ENCODE measurements at places on chromosomes 13 and 19. TPM values are rescaled to one million over a fixed set of nuclear protein-coding genes. Genes with fewer than 3 reads are reported as not detected.

- no peak overlapping the region for H3K27ac ChIP-seq
- peaks cover 2% of the 10 kb centered on the region for H3K36me3 ChIP-seq
- no peak overlapping the region for H3K4me3 ChIP-seq
Observed at GRCh38 chr19:51357952-51358351, 8.2 kb downstream of the ETFB start.

RCBTB1 gene
- 23.4 TPM for total RNA-seq

DNA sequence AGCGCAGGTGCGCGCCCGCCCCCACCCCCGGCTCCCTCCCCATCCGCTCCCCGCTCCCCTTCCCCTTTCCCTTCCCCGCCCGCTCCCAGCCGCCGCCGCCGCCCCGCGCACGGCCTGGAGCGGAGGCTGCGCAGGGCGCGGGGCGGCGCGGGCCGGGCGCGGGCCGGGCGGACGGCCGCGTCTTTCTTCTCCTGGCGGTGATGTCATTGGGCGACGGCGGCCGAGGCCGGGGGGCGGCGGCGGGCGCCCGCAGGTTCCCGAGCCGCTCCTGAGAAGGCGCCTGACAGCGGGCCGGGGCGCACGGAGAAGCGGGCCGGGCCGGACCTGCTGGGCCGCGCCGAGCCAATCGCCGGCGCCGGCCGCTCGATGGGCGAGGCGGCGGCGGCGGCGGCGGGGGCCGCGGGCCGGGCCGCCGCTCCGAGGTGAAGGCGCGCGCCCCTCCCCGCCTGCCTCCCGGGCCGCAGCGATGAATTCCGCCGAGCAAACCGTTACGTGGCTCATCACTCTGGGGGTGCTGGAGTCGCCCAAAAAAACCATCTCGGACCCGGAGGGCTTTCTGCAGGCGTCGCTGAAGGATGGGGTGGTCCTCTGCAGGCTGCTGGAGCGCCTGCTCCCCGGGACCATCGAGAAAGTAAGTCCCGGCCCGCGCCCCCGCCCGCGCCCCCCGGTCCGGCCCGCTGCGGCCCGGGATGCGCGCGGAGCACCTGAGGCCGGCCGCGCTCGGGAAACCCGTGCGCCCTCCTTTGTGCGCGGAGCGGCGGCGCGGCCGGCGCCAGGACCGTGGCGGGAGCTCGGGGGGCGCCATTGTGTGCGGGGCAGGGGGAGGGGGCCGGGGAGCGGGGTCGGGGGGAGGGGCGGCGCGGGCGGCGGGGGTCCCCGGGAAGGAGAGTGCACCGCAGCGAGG, at the start of gene ARHGEF7:
TSS of gene ARHGEF7 (plus strand) at position 250 of the 904 bp plus-strand sequence. CDS start at position 467, 217 bp downstream.
- H3K4me1 ChIP-seq, result peaks cover 15% of the 10 kb centered on the region
- peak within 1 kb of the TSS; percentile 89 for H3K4me3 ChIP-seq
- DNase-seq, result no peak
- H3K27me3 ChIP-seq, result peaks cover 77% of the 10 kb centered on the region

MUC16 gene
- not detected for total RNA-seq

- no peaks in the 10 kb centered on the region for H3K4me1 ChIP-seq
- no peak overlapping the region for H3K4me3 ChIP-seq
Observed at GRCh38 chr13:97505017-97505416, 71.0 kb downstream of the RAP2A start.

GRCh38 chr13:51663973-51664957, 80.0 kb downstream of the WDFY2 start:
- peaks cover 31% of the 10 kb centered on the region for H3K4me1 ChIP-seq
- H3K4me3 ChIP-seq, result no peak overlapping the region
- H3K27ac ChIP-seq, result peak overlapping the region; percentile 8
- DNase-seq, result peak; percentile 14

DNA sequence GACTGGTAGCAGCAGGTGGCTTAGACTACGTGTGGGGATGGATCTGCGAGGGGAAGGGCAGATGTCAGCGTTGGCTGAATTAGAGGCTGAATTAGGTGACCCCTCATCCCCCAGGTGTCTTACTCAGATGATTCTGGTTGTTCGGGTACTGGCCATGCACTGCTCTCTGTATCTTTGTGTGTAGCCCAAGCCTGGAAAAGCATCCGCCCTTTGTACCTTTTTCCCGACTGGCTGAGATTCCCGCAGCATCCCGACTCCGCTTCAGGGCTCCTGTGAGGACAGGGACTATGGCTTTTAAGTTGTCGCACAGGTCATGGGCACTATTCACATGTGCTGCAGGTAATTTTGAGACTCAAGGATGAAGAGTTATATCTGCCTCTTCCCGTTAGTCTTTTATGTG, 7.2 kb downstream of the TFDP1 start:
- no peak for DNase-seq
- peaks cover 6% of the 10 kb centered on the region for H3K36me3 ChIP-seq
- H3K4me3 ChIP-seq, result no peak overlapping the region
- no peaks in the 10 kb centered on the region for H3K27me3 ChIP-seq

CEACAM8 gene
- not detected for total RNA-seq

GRCh38 chr19:45659096-45659729, 8.8 kb upstream of the GIPR start:
- no peak overlapping the region for H3K27ac ChIP-seq
- no peaks in the 10 kb centered on the region for H3K36me3 ChIP-seq
- H3K27me3 ChIP-seq, result peaks cover 15% of the 10 kb centered on the region
- peaks cover 3% of the 10 kb centered on the region for H3K4me1 ChIP-seq
- no peak for DNase-seq

SLC15A1 gene
- not detected for total RNA-seq

GPR183 gene
- total RNA-seq, result 10.4 TPM

- no peaks in the 10 kb centered on the region for H3K36me3 ChIP-seq
- H3K27me3 ChIP-seq, result peaks cover 58% of the 10 kb centered on the region
- no peaks in the 10 kb centered on the region for H3K4me1 ChIP-seq
- no peak overlapping the region for H3K27ac ChIP-seq
- DNase-seq, result no peak
- H3K4me3 ChIP-seq, result no peak overlapping the region
Observed at GRCh38 chr19:29519146-29519545, 6.6 kb upstream of the VSTM2B start.

GRCh38 chr19:17487284-17488121, 17.2 kb downstream of the SLC27A1 start:
- no peaks in the 10 kb centered on the region for H3K27me3 ChIP-seq
- H3K36me3 ChIP-seq, result no peaks in the 10 kb centered on the region
- DNase-seq, result no peak
- peaks cover 69% of the 10 kb centered on the region for H3K4me1 ChIP-seq
- H3K27ac ChIP-seq, result peak overlapping the region; percentile 94

CRB3 gene
- 8.5 TPM for total RNA-seq

GZMM gene
- 55.9 TPM for total RNA-seq

NBEA gene
- 7.2 TPM for total RNA-seq

GRCh38 chr13:113413178-113413897, 40.0 kb downstream of the ADPRHL1 start:
- no peak for DNase-seq
- H3K4me3 ChIP-seq, result no peak overlapping the region
- no peak overlapping the region for H3K27ac ChIP-seq
- H3K4me1 ChIP-seq, result no peaks in the 10 kb centered on the region

- DNase-seq, result no peak
- H3K27me3 ChIP-seq, result no peaks in the 10 kb centered on the region
- no peak overlapping the region for H3K4me3 ChIP-seq
- no peak overlapping the region for H3K27ac ChIP-seq
- H3K36me3 ChIP-seq, result no peaks in the 10 kb centered on the region
Observed at GRCh38 chr13:85864963-85865530, 65.8 kb upstream of the SLITRK6 start.

GRCh38 chr19:21751384-21751783, 16.0 kb downstream of the ZNF100 start:
- peaks cover 17% of the 10 kb centered on the region for H3K4me1 ChIP-seq
- H3K4me3 ChIP-seq, result no peak overlapping the region
- DNase-seq, result no peak
- no peaks in the 10 kb centered on the region for H3K27me3 ChIP-seq
- H3K36me3 ChIP-seq, result peaks cover 83% of the 10 kb centered on the region

GRCh38 chr19:17499648-17500446, 11.6 kb upstream of the PGLS start:
- H3K4me3 ChIP-seq, result no peak overlapping the region
- H3K4me1 ChIP-seq, result peaks cover 19% of the 10 kb centered on the region
- H3K36me3 ChIP-seq, result no peaks in the 10 kb centered on the region
- H3K27ac ChIP-seq, result peak overlapping the region; percentile 84
- H3K27me3 ChIP-seq, result no peaks in the 10 kb centered on the region

GRCh38 chr13:34012382-34012781, 194.4 kb downstream of the RFC3 start:
- peaks cover 11% of the 10 kb centered on the region for H3K27me3 ChIP-seq
- no peak overlapping the region for H3K4me3 ChIP-seq
- no peak overlapping the region for H3K27ac ChIP-seq
- no peaks in the 10 kb centered on the region for H3K4me1 ChIP-seq
- DNase-seq, result no peak
- H3K36me3 ChIP-seq, result no peaks in the 10 kb centered on the region

GRCh38 chr13:61960981-61961380, 545.3 kb upstream of the PCDH20 start:
- H3K4me1 ChIP-seq, result no peaks in the 10 kb centered on the region
- no peak overlapping the region for H3K4me3 ChIP-seq
- no peak overlapping the region for H3K27ac ChIP-seq
- DNase-seq, result no peak
- no peaks in the 10 kb centered on the region for H3K27me3 ChIP-seq
- H3K36me3 ChIP-seq, result no peaks in the 10 kb centered on the region

DNA sequence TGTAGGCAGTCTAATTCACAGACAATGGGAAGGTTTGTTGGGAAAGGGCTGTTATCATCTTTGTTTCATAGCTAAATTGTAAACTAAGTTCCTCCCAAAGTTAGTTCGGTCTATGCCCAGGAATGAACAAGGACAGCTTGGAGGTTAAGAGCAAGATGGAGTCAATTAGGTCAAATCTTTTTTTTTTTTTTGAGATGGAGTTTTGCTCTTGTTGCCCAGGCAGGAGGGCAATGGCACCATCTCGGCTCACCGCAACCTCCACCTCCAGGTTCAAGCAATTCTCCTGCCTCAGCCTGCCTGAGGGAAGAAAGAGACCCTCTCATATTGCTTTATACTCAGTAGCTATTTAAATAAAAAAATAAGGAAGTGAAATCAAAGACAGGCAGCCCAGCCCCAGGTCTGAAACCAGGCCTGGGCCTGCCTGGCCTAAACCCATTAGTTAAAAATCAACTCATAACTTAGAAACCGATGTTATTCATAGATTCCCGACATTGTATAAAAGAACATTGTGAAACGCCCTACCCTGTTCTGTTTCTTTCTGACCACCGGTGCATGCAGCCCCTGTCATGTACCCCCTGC, 297.4 kb upstream of the SGCG start:
- DNase-seq, result no peak
- H3K27me3 ChIP-seq, result peaks cover 2% of the 10 kb centered on the region
- no peaks in the 10 kb centered on the region for H3K36me3 ChIP-seq
- H3K4me3 ChIP-seq, result no peak overlapping the region

GRCh38 chr19:9796113-9796773, 22.6 kb downstream of the FBXL12 start:
- H3K36me3 ChIP-seq, result no peaks in the 10 kb centered on the region
- peak; percentile 84 for DNase-seq
- peaks cover 29% of the 10 kb centered on the region for H3K4me1 ChIP-seq
- H3K27me3 ChIP-seq, result no peaks in the 10 kb centered on the region
- H3K4me3 ChIP-seq, result no peak overlapping the region

C1QTNF9B gene
- total RNA-seq, result not detected

GRCh38 chr13:73058432-73058735, 421 bp upstream of the KLF5 start:
- peak overlapping the region; percentile 95 for H3K4me3 ChIP-seq
- H3K36me3 ChIP-seq, result no peaks in the 10 kb centered on the region
- H3K27me3 ChIP-seq, result peaks cover 44% of the 10 kb centered on the region
- H3K4me1 ChIP-seq, result peaks cover 20% of the 10 kb centered on the region

- no peaks in the 10 kb centered on the region for H3K27me3 ChIP-seq
- no peaks in the 10 kb centered on the region for H3K36me3 ChIP-seq
- DNase-seq, result peak; percentile 69
- peak overlapping the region; percentile 45 for H3K4me3 ChIP-seq
- peaks cover 44% of the 10 kb centered on the region for H3K4me1 ChIP-seq
Observed at GRCh38 chr19:46748325-46749109, 2.3 kb upstream of the STRN4 start.

PIH1D1 gene
- 157 TPM for total RNA-seq

DNA sequence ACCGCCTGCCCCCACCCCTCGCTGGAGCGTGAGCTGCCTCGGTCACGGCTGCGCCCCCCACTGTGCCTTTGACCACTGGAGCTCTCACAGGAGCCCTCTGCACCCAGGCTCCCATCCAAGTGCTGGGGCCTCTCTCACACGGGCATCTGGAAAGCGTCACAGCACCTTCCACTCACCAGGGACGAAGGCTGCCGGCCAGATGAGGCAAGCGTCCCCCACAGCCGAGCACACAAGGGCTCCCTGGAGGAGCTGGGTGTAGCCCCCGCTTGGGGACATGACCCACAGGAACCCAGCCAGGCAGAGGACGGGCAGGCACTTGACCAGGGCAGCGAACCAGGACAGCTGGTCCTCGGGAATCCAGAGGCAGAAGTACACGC, 560 bp downstream of the TMEM86B start:
- H3K27ac ChIP-seq, result no peak overlapping the region
- no peak for DNase-seq
- peaks cover 12% of the 10 kb centered on the region for H3K4me1 ChIP-seq
- no peaks in the 10 kb centered on the region for H3K27me3 ChIP-seq

GRCh38 chr13:36430247-36431203, 1.8 kb upstream of the CCNA1 start:
- H3K27ac ChIP-seq, result no peak overlapping the region
- no peak for DNase-seq
- H3K4me3 ChIP-seq, result peak overlapping the region; percentile 20
- H3K27me3 ChIP-seq, result peaks cover 67% of the 10 kb centered on the region

DNA sequence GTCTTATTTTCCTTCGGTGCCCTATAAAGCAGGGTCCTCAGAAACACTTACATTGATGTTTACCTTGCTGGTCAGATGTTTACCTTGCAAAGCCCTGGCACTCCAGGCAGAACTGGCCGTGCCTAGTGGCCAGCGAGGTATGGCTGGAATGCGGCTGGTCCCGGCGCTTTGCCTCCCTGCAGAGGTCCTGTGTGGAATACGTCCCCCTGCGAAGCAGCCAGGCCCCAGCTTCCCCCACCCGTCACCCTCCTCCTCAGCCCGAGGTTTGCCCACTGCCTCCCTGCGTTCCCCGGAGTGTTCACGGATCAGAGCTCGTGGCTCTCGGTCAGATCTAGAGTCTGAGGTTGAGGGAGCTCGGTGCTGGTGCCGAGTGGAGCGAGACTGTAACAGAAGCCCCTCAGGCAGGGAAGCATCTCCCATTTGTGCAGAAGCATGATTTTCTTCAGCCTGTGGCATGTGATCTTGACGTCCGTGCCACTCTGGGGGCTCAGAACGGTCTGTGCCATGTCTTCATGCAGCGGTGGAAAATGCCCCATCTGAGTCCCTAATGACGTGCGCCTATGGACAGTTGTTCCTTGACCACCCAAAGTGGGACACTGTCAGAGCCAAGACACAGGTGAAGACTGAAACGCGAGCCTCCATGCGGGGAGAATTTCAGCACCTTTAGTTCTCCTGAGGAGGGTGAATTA, 54.8 kb upstream of the SOX1 start:
- DNase-seq, result no peak
- H3K36me3 ChIP-seq, result no peaks in the 10 kb centered on the region
- no peak overlapping the region for H3K4me3 ChIP-seq
- H3K27ac ChIP-seq, result no peak overlapping the region

All from naive thymus-derived CD8-positive, alpha-beta T cell (primary cell).